ENCODE measurements at places on chromosomes 16 and 17.

DNA sequence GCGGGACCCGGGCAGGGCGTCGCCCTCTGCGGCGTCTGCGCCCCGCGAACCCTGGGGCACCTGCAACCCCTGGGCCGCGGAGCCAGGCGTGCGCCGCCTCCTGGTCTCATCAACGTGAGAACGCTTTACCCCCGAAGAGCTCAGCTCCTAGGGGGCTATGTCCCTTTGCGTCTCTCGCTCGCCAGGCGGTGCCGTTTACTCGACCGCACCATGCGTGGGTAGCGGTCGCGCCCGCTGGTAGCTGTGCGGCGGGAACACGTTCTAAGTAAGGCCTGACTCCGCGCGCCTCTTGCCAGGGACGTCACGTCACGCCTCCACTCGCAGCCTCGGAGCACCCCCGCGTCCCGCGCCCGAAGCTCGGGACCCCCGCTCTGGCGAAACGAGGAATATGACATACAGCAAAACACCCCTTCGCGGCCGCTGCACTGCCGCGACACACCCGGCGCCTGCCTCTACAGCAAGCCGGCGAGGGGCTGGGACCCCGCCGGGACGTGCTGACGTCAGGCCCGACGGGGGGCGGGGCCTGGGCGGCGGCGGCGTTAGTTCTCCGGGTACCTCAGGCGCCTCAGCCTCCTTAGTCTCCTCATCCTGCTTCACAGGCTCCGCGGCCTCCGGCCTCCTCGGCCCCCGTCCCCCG is at the start of gene RAB11FIP3:
TSS of gene RAB11FIP3 (plus strand) at position 568 of the 637 bp plus-strand sequence. CDS start 358 bp downstream, outside the sequence.
- peak; percentile 84 for ATAC-seq

- no peak for ATAC-seq
Observed at GRCh38 chr17:51059781-51060180, 60.9 kb downstream of the SPAG9 start.

DNA sequence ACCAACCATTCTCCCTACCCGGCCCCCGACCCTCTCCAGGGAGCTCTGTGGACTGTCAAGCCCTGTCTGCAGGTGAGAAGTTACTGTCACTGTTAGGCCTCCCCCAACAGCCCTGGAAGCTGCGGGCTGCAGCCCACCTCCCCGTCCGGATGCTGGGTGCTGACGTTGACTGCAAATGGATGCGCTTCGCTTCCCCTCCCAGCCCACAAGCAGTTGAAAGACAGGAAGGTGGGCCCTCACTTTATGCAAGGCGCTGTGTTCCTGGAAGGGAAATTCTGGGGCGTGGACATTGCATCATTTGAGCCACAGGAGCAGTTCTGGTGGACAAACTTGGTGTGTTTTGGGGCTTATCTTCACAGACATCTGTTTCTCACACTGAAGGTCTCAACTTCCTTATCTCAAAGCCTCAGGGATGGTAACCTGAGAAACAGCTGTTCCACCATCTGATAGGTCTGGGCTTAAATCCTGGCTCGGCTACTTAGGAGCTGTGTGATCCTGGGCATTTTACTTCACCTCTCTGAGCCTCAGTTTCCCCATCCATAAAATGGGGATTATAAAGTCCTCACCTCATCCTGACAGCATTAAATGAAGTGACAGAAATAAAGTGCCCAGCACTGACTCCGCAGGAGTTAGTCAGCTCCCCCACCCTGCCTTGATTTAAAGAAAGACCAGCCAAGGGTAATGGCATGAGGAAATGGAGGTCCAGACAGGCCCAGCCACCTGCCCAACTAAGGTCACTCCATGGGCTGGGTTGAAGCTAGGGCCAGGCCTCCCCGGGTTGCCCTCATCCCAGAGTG is 4.6 kb upstream of the DRC7 start:
- ATAC-seq, result no peak

DNA sequence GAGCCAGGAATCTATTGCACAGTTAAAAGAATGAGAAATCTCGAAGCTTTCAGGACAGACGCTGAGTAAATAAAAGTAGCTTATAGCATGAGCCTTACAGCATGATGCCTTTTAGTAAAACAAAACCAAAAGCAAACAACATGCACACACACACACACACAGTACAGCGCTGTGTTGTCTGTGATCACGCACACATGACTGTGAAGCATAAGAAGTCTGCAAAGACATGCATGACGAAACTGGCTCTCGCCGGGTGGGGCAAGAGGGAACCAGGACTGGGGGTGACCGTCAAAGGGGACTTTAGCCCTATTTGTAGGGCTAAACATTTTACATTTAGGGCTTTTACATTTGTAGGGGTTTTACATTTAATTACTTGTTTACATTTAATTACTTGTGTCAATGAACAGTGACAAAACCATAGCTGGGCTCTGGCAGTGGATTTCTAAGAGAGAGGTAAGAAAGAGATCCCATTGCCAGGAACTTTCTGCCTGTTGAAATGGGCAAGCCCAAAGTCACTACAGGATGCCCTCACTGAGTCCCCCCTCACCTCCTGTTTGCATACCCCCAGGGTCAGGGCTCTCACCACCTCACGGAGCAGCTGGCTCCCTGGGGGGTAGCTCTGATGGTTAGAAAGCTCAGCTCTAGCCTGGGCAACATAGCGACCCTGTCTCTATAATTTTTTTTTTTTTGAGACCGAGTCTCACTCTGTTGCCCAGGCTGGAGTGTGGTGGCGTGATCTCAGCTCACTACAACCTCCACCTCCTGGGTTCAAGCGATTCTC is 2.0 kb upstream of the TNFRSF13B start:
- ATAC-seq, result no peak

GRCh38 chr16:86343796-86344585 is 166.3 kb upstream of the FOXF1 start:
- ATAC-seq, result no peak

GRCh38 chr16:56855201-56855600 is 9.8 kb upstream of the SLC12A3 start:
- ATAC-seq, result no peak

GRCh38 chr16:68907781-68908181 is 64.5 kb downstream of the TANGO6 start:
- ATAC-seq, result no peak

- peak; percentile 67 for ATAC-seq
Observed at GRCh38 chr17:81097134-81097942, 62.4 kb downstream of the BAIAP2 start.

GRCh38 chr17:63987221-63988126 is 10.7 kb upstream of the PRR29 start:
- no peak for ATAC-seq

- ATAC-seq, result no peak
Observed at GRCh38 chr16:11655655-11656054, 12.6 kb upstream of the SNN start.

DNA sequence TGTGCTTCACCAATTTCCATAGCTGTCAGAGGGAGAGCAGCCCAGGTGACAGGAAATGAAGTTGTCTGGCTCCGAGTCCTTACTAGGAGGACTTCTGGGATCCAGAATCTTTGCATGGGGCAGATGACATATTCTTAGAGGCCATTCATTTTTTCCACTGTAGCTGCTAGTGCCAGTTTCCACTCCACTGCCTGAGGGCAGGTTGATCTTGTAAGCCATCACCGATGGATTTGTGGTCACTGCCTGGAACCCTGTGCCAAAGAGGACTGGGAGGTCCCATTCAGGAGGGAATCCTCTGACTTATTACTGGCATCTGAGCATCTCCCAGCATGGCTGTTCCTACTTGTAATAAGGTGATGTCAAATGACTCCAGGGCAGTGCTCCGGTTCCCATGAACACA is 144.1 kb upstream of the KCNJ18 start:
- ATAC-seq, result no peak

DNA sequence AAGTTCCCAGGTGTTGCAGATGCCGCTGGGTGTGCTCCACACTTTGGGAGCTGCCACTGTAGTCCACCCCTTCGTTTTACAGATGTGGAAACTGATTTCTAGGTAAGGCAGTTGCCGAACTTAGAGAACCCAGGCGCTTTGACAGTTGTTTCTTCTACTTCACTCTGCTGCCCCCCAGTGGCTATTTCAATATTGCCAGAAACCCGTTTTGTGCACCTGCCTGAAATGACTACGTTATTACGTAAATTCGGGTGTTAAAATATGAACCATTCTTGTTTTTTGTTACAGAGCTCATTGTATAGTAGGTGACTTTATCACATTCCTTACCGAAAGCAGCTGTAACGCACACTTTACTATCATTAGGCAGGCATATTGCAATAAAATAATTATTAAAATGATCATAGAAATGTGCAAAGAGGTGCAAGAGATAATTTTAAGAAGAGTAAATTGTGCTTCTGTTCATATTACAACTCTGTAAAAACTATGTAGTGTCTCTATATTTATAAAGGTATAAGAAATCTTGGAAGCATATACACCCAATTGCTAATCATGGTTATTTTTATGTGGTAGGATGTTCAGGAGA is 44.9 kb downstream of the OTOA start:
- no peak for ATAC-seq

- ATAC-seq, result peak; percentile 73
Observed at GRCh38 chr17:794876-795275, 12.7 kb downstream of the MRM3 start.

- no peak for ATAC-seq
Observed at GRCh38 chr17:36629970-36630502, 28.7 kb downstream of the MRM1 start.

- no peak for ATAC-seq
Observed at GRCh38 chr17:60993497-60993896, 315.8 kb downstream of the BCAS3 start.

GRCh38 chr16:11047057-11047456 is 102.7 kb downstream of the CLEC16A start:
- ATAC-seq, result peak; percentile 43

DNA sequence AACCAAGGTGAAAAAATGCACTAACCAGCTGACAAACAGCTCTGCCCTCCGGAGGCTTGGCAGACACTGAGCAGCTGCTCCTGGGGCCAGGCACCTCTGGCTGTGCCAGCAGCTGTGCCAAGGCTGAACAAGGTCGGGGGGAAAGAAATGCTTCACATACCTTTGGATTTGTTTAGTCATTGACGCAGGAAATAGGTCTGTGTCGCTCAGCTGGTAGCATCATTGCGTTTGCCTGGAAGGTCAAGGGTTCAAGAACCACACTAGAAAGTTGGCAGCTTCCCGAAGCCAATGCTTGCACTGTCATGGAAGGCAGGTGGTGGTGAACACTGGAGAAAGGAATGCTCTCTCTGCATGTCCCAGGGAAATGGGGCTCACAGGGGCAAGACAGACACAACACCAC is 63.5 kb downstream of the PCTP start:
- peak; percentile 34 for ATAC-seq

GRCh38 chr16:87048730-87049115 is 268.5 kb downstream of the C16orf95 start:
- ATAC-seq, result no peak

- ATAC-seq, result no peak
Observed at GRCh38 chr17:12089809-12090384, 69.2 kb downstream of the MAP2K4 start.

- no peak for ATAC-seq
Observed at GRCh38 chr16:57611181-57611580, 17.2 kb upstream of the ADGRG1 start.

GRCh38 chr16:59748531-59748930 is 1014.4 kb upstream of the GOT2 start:
- no peak for ATAC-seq

DNA sequence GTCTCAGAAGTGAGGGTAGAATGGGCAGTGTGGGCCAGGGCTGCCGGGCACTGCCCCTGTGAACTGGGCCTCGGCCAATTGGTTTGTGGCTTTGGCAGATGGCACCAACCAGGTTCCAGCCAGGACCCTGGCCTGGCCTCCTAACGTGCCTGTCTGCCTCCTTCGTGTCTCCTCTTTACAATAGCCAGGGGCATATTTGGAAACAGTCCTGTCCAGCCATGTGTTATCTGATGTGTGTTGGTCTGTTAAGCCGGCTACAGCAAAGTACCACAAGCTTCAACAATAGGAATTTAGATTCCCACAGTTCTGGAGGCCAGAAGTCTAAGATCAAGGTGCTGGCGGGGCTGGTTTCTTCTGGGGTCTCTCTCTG is 14.6 kb downstream of the CRISPLD2 start:
- no peak for ATAC-seq

GRCh38 chr17:67328026-67328425 is 38.4 kb downstream of the PSMD12 start:
- no peak for ATAC-seq

- no peak for ATAC-seq
Observed at GRCh38 chr17:31877911-31878702, 19.1 kb upstream of the COPRS start.

DNA sequence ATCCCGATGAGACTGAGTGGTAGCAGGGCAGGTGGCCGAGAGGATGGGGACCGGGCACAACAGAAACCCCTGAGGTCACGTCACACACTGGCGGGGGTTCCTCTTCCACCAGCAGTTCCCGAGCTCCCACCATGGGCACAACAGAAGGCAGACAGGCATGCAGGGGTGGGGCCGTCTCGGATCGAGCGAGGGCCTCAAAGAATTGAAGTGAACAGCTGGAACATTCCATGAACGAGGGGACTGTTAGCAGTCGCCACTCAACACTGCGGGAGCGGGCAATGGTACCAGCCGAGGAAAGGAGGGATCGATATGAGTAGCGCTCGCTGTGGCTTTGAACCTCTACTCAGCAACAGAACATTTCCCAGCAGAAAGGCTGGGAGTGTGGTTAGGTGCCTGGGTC is 5.3 kb downstream of the CEP131 start:
- ATAC-seq, result no peak

DNA sequence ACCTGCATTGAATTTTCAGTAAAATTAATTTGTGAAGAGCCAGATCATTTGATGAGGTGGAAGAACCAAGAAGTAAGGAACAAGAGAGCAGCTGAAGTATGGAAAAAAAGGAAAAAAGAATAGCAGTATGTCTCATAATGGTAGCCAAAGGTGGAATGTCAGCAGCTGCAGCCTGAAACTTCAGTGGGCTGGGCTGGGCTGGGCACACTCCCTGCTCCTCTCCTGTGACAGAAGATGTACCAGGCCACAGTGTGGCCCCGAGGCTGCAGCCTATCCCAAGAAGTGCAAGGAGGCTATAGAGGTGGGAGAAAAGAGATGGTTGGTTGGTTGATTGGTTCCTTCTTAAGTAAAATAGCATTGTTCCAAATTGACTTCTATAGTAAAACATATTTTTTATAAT is 84.5 kb downstream of the TNRC6C start:
- no peak for ATAC-seq

DNA sequence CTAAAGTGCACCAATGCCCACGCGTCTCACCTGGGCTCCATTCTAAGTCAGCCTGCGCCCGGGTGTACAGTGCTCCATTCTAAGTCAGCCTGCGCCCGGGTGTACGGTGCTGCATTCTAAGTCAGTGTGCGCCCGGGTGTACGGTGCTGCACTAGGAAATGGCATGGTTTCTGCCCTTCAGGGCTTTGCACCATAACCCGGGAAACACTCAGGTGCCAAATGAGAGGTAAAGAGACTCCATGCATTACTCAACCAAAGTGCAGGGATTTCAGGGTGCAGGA is 29.2 kb upstream of the FASN start:
- ATAC-seq, result no peak

GRCh38 chr17:2925011-2925410 is 128.8 kb downstream of the RAP1GAP2 start:
- ATAC-seq, result no peak
